NCI-H1092 (cell line): ENCODE measurements at places on chromosomes 11 and 22.

DNA sequence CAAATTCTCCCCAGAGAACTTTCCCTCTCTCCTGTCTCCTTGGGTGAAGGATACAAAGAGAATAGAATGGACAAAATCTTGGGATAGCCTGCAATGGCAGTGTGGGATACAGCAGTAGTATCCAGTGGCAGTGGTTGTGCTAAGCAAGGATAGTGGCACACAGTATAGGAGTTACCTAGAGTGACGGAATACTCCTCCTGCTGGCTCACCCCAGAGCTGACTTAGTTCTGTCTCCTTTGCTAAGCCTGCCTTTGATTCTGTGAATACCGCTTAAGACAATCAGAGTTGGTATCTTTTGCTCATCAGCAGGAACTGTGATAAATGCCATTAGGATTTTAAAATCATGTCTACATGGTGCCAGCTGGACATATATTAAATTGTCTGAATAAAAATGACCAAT, 404.3 kb downstream of the JRKL start:
- DNase-seq, result no peak

GRCh38 chr11:21949763-21950413, 243.0 kb upstream of the ANO5 start:
- no peak for DNase-seq

DNA sequence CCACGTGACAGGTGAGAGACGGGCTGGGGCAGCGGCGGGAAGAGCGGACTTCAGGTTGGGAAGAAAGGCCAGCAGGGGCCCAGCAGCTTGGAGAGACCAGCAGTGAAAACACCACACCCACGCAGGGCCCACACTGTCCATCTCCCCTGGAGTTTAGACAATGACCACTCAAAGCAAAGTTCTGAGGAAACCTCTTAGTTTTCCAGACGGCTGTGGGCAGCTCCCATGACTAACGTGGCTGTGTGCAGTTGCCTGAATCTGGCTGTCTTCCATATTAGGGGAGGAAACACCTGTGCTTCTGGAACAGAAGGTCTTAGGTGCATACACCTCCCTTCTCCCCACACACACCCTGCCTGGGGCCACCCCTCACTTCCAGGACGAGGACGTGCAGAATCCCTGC, 70.6 kb upstream of the TTLL12 start:
- no peak for DNase-seq

DNA sequence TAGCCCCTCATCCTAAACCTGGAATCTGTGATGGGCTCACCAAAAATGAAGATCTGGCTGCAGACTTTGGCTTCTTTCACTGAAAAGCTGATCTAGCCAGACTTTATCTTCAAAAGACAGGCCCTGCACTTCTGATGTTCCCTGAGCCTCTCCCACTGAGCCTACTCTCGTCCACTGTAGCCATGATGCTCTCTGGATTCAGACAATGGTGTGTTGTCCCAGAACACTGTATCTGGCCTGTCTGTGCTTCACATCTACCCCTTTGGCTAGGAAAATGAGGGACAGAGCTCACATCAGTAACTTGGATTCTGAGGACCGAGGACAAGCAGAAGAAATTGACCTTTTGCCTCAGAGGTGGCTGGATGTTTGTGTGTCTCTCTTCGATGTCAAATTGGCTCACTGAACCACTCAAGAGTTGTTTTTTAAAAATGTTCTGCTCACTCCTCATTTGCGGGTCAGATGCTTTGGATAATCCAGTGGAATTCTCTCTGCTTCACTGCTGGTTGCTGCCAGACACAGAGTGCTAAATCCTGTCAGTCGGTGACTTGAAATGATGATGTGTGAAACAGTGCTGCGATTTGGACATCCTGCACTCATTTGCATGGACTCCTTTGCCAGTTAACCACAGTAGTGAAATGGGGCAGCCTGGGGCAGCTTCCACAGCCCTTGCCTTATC, 67.5 kb downstream of the ARFGAP2 start:
- DNase-seq, result no peak

GRCh38 chr11:65921033-65921555, 1.9 kb downstream of the DRAP1 start:
- no peak for DNase-seq

GRCh38 chr11:26578998-26579661, 7.1 kb upstream of the MUC15 start:
- no peak for DNase-seq

DNA sequence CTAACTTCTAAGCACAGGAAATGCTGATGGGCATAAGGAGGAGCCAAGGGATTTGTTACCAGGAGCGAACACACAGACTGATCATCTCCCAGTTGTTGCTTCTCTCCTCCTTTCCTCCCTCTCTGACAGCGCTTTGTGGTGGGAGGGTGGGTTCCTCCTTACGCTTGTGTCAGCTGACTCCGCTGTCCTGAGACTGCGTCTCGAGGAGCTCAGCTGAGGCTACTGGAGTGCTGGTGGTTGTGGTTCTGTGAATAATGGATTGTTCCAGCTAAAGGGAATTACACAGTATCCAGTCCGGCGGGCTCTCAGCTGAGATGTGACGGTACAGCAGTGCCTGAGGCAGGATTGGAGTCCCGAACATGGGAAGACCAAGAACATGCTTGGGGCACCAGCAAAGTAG, 113.4 kb downstream of the CTNND1 start:
- DNase-seq, result no peak

- no peak for DNase-seq
These were observed 251.5 kb upstream of the ISX start for GRCh38 chr22:34814260-34815025.

DNA sequence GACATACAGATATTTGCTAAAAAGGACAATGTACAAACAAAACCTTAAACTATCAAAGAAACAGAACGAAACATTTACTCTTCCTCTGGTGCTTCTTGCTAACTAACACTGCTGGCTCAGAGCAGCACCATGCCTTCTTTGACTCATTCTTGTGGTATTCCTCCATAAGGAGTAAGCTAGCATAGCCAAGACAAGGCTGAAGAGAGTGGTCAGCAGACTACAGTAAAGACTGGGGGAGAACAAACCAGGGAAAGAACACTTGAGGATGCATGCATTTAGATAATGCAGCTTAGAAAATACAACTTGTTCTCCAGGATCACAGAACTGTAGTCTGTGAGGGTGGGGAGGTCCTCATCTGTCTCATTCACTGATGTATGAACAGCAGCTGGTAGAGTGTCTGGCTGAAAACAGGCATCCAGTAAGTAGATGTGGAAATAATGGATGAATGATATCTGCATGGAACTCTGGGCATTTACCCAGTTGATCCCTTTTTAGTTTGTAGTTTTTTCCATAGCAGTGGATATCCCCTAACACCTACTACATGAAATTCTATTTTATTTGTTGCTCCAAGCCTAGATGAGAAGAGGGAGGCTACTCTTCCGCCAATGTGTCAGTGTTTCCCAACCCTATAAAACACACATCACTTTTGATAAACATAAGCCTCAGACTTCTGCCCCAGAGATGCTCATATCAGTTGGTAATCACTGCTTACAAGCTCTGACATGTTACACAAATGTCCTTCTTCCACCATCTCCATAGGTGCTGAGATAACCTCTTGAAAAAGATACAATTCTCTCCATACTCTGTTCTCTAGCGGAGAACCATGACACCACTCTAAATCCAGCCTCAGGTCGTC, 7.3 kb downstream of the SNX19 start:
- DNase-seq, result no peak

- DNase-seq, result no peak
These were observed 77.4 kb downstream of the GGTLC2 start for GRCh38 chr22:22721681-22722354.

DNA sequence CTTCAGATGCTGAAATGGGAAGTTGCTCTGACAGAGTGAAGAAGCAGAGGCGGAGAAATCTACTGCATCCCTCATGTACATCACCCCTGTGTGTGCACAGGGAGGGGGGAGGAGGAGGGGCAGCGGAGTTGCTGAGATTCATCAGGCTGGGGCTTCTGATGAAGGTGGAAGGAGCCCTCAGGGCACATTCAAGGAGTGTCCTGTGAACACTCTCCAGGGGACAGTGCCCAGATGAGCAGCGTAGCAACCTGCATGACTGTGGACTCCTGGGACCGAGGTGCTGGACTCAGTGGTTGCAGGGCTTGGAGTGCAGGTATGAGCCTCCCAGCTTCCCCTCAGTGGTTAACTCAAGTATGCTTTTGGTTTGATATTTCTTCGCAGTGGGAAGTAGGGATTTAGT, 257.8 kb upstream of the B3GAT1 start:
- no peak for DNase-seq

DNA sequence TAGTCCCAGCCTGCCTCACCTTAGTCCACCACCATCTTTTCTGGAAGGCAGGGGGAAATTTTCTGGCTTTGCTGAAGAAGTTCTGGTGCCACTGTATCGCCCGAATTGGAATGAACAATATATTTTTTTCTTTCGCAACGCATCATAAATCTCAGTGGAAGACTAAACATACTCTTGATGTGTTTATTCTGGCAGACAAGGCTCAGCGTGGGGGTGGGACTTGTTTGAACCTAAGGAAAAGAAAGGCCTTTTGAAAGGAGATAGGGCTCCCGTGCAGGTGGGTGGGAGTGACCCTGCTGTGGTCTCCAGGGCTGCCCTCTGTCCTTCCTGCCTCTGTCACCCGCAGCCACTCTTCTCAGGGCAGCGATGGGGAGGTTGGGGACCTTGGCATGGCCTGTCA, 42.5 kb downstream of the CD82 start:
- peak; percentile 77 for DNase-seq

DNA sequence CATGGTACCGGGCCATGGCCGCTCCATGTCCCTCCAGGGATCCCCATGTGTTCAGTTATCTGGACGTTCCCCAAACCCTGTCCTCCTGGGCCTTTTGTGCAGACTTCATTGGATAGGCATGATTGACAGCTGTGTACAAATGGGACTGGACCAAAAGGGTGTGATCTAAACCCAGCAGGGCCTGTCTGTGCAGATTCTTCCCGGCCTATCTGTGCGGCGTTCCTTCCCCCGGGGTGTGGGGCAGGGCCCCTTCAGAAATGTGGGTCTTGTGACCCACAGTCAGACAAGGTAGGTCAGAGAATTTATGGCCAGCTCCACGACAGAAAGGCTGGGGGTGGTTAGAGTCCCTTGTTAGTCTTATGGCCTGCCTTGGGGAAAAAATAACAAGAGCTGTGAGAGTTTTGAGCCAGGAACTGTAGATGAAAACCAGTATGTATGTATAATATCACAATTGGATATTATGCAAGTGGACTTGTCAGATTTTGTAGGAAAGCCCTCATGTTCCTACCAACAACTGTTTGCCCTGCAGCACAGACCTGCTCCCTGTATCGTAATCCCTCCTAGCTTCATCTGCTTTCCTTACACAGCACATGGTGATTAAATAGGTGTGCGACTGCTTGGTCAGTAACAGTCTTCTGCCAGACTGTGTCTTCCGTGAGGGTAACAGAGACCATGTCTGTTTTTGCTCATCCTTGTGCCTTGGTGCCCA, 31.7 kb downstream of the AP2A2 start:
- no peak for DNase-seq
